ENCODE measurements at places on chromosomes 11 and 22.

GRCh38 chr22:36918586-36919284, 5.3 kb downstream of the CSF2RB start:
- DNase-seq: no peak

DNA sequence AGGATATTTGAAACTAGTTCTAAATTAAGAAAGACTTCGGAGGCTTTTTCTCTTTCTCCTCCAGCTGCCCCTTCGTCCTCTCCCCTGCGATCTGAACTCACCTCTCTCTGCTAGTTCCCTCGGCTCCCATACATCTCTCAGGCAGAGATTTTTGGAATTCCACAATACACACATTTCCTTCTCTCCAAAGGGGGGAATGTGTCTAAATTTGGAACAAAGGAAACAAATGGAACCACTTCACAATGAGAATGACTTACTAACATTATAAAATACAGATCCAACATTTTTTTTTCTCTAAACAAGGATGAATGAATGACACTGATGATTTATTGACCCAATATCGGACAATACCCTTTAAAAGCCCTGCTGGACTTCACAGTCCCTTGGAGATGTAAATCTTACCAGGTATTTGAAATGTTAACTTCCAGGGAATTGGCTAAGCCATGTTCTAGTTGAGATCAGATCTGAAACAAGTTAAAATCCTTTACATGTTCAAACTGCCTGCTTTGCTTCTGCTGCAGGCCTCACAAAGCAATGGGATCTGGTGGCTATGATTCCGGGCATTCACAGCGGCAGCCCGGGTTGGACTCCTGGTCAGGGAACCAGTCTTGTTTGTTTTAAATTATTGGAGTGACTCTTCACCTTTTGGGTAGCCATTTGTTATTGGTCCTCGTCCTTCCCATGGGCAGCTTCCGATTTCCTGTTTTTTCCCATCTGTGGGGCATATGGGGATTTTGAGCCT, 20.5 kb upstream of the GSTP1 start:
- no peak for DNase-seq

- DNase-seq: no peak
These were observed 1.5 kb downstream of the NDUFS8 start for GRCh38 chr11:68032003-68032402.

DNA sequence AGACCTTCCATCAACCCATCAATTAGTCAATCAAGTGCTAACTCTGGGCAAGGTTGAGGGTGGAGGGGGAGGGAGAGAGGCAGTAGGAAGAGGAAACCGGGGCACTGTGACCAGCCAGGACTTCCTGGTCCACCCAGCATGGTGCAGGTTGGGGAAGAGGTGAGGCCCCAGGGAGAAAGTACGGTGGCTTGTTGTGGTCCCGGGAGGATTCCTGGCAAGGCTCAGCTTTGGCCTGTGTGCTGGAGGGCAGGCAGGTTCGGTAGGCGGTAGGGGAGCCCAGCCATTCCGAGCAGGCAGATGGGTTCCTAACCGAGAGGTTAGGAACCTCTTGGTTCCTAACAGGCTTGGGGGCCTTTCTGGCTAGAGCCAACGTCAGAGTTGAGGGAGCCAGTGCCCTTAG, 10.8 kb downstream of the ST14 start:
- no peak for DNase-seq

GRCh38 chr22:24232725-24233124, 12.2 kb downstream of the GGT5 start:
- DNase-seq: no peak

GRCh38 chr22:44206330-44206645, 25.6 kb downstream of the PARVG start:
- no peak for DNase-seq

- DNase-seq: no peak
These were observed 29.8 kb downstream of the SHISA8 start for GRCh38 chr22:41885116-41885515.

DNA sequence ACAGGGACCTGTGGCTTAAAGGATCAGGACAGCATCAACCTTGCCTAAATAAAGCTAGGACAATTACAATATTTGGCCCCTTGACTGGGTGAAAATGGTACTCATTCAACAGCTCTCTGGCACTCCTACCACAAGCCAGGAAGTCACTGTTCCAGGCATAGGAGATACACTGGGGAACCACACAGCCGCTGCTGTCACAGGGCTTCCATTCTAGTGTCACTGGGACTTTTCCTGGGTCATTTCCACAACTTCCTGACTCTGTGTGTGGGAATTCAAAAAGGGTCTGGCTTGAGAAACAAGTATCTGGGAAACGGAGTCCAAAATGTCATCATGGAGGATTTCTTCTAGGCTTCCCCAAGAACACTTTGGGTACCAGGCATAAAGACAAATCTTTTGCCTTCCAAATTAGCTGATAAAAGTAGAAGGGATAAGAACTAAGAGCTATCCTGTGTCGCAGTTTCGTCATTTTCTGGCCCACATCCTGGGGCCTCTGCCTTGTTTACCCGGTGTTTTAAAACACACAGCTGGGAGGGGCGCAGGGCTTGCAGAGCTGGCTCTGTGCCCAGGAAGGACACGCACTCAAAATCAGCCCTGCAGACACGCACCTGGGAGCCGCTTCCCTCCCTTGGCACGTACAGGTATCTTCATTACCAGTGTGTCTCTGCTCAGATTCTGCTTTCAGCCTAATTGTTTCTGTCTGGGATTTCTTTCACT, 38.0 kb downstream of the TMEM45B start:
- no peak for DNase-seq

- no peak for DNase-seq
These were observed 180.8 kb upstream of the CCDC179 start for GRCh38 chr11:23041001-23041503.

DNA sequence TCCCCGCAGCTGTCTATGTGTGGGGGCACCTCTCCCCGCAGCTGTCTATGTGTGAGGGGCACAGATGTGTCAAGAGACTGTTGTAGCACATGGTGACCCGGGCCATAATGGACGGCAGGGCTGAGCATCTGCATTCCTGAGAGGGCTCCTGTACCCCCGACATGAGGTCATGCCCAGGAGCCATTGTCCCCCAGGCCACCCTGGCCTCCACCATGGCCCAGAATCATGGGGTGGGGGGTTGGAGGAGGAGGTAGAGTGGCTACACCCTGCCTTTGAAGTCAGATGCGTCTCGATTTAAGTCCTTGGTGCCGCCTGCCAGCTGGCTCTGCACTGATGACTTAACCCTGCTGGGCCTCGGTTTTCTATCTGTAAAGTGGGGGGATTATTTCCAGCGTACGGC, 49.1 kb downstream of the ARHGAP8 start:
- no peak for DNase-seq

DNA sequence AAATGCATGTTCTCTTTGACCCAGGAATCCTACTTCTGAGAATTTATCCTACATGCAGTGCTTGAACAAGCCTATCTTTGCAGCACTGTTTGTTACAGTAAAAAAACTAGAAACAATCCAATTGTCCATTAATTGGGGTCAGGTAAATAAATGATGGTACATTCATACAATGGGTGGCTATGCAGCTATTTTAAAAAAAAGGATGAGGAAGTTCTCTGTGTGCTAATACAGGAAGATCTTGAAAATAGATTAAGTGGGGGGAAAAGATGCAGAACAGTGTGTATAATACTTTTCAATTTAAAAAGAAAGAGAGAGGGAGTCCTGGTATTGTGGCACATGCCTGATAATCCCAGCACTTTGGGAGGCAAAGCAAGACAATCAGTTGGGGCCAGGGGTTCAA, 9.5 kb upstream of the CREB3L1 start:
- DNase-seq: no peak

DNA sequence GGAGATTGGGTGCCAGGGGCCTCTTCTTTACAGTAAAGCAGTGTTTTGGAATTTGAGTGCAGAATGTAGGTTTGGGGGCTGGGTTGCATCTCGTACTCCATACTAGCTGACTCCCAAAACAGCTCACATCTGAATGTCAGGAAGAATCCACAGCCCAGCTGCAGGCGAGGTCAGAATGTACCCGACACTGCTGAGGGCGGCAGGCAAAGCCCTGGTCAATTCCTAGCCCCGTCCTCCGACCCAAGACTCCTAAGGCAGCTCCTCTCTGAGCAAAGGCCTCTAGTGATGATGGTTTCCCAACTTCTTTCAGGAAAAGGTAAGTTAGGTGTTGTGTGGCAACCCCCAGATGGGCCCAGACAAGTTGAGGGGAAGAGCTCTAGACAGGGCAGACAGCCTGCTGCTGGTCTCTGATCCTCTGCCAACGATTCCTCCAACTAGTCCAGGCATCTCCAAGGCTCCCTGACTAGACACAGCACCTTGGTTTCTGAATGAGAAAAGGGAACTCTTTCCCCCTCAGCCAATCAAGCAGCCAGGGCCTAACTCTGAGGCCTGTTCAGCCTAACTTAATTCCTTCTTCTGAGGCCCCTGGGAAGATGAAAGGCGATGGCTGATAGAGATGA, 8.6 kb downstream of the LARGE2 start:
- DNase-seq: no peak

DNA sequence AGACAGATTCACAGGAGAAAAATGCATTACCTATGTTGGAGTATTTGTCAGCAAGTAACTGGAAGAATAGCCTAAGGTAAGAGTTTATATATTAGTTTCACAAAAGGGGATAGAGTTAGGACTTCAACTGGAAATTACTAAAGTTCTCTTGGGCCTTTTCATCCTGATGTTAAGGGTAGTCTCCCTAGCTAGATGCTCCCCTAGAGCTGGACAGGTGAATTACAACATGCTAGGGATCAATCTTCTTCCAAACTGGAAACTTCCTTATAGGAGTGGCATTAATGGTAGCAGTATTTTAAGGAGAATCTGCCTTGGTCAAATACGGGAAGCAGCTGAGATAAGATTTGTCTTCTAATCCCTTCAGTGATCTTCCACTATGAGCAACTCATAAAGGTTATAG, 632.8 kb upstream of the RAG2 start:
- DNase-seq: no peak

DNA sequence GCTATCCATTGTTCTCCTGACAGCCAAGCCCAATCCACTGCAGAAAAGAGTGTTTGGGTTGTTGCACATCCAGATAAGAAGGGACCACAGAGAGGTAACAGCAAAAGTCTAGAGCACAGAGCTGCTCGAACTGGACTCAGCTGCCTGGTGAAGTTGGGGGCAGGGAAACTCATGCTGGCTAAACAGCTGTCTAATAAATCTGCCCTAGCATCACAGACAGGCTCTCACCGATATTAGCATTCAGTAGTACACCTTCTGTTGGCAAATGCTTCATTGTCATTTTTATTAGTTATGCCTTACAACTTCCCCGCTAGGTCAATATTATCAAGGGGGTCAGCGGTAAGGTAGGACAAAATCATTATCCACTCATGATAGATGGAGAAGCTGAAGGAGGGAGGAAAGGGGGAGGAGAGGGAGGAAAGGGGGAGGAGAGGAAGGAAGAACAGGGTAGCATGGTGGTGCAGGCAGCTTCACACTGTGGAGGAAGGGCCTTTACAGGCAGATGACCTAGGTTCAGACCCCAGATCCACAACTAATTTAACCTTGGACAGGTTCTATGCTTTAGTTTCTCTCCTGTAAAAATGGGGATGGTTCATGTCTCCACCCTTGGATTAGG, 102.7 kb downstream of the LARGE1 start:
- no peak for DNase-seq

DNA sequence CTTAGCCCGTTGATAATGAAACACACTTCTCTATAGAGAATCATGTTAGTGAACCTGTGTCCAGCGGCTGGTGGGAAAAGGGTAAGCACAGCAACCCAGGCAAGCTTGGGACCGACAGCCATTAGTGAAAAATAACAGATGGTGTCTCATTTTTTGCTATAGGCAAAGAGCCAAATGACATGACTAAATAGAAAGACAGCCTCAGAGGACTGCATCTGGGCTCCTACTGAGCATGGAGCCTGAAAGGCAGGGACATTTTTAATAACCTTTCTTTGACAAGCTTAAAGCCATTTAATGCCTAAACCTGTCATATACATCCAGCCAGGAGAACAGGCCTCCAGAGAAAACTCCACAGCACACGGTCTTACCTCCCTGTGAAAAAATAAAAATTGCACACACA, 67.0 kb downstream of the FANCF start:
- peak; percentile 0 for DNase-seq

- DNase-seq: no peak
These were observed 110.2 kb downstream of the TRIM29 start for GRCh38 chr11:120027546-120028180.

DNA sequence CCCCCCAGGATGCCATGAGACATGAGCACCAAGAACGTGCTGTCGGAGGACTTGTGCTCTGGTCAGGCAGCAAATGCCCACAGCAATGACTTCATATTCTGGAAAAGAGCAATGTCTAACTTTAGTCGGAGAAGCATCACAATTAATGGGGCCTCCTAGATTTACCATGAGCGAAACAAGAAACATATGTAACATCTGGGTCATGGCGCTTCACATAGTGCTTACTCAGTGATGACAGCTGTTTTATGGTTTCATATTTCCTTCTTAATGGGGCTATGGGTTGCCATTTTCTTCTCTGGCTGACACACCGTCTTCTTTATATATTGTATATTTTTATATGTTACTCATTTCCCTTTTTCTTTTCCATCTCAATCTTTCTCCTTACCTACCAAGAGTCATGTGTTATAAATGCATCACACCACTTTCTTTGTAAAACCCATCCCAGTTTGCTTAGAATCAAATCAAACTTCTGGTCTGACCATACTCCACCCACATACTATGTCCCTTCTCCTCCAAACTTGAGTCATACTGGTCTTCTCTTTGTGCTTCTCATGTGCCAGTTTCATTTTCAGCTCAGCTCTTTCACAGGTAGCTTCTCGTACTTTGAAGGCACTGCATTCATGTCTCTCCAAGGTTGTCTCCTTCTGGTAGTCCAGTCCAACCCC, 9.4 kb upstream of the CASP12 start:
- DNase-seq: peak; percentile 17

DNA sequence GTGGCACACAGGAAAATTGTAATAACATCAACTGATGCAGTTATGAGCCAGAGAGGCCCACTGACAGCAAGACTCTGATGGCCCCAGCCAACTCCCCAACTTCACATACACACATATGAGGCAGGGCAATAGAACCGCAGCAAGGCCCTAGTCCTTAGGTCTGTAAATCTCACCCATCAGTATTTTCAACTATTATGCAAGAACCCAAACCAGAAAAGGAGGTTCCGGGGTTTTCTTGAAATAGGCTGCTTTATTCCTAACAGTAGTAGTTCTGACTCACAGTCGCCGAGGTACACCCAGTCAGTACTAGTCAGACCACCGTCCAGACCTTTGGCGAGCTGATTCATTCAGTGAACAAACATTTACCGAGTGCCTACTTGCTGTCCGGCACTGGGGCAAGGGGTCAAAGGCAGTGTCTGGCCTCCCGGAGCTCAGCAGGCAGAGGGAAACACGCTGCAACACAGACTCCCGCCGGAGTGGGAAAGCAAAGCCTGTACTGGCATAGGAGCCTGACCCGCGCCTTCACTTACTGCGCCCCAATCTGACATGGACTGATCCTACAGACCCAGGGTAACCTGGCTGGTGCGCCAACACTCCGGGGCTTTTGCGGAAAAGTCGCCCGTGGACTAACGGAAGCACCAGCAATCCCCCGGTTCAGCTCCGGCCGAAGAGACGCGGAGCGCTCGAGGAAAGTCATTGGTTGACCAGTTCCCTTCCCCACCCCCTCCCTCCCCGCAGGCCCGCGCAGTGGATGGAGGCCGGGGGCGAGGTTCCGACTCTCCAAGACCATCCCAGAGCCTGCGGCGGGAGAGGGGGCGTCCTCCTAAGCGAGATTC, 1.3 kb downstream of the PLEKHA7 start:
- peak; percentile 58 for DNase-seq

- no peak for DNase-seq
These were observed 8.2 kb downstream of the ZNF70 start for GRCh38 chr22:23742505-23743264.

- no peak for DNase-seq
These were observed 462.9 kb downstream of the TBC1D22A start for GRCh38 chr22:47225080-47225930.
